Activated naive CD4-positive, alpha-beta T cell treated with anti-CD3 and anti-CD28 coated beads, Interleukin-2, amount 10 ng/mL, durations not matched to agents 5 hours and 36 hours (primary cell): ENCODE measurements at places on chromosomes 7 and 10. TPM values are rescaled to one million over a fixed set of nuclear protein-coding genes. Genes with fewer than 3 reads are reported as not detected.

The TRIM73 gene
- total RNA-seq, result 10.1 TPM

The GPR85 gene
- total RNA-seq, result not detected

The PANK1 gene
- 4.0 TPM for total RNA-seq

The TMEM229A gene
- total RNA-seq, result not detected
